ENCODE measurements at places on chromosomes 1 and 21. TPM values are rescaled to one million over a fixed set of nuclear protein-coding genes. Genes with fewer than 3 reads are reported as not detected.

Gene CFAP107
- total RNA-seq = not detected

GRCh38 chr1:214566158-214567104 is 15.0 kb upstream of the PTPN14 start:
- no peaks in the 10 kb centered on the region for H3K36me3 ChIP-seq
- H3K27ac ChIP-seq = no peak overlapping the region
- no peaks in the 10 kb centered on the region for H3K4me1 ChIP-seq
- H3K27me3 ChIP-seq = no peaks in the 10 kb centered on the region
- DNase-seq = no peak

DNA sequence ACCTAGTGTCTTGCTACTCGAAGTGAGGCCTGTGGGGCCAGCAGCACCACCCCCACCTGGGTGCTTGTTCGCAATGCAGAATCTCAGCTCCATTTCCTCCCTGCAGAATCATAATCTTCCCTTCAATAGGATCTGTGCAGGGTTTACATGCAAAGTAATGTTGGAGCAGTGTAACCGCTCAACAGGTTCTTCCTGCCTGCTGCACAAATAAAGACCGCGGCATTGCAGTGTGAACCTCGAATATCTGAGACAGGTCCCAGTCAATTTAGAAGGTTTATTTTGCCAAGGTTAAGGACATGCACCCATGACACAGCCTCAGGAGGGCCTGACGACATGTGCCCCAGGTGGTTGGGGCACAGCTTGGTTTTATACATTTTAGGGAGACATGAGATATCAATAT is 119.2 kb downstream of the TLR5 start:
- peak overlapping the region; percentile 47 for H3K4me3 ChIP-seq
- peaks cover 35% of the 10 kb centered on the region for H3K36me3 ChIP-seq
- DNase-seq = no peak
- H3K4me1 ChIP-seq = peaks cover 14% of the 10 kb centered on the region

GRCh38 chr1:115829023-115829674 is 11.8 kb downstream of the NHLH2 start:
- H3K27ac ChIP-seq = no peak overlapping the region
- H3K4me3 ChIP-seq = peak overlapping the region; percentile 35

Gene HCN3
- total RNA-seq = 6.4 TPM

Gene CFHR5
- total RNA-seq = not detected

DNA sequence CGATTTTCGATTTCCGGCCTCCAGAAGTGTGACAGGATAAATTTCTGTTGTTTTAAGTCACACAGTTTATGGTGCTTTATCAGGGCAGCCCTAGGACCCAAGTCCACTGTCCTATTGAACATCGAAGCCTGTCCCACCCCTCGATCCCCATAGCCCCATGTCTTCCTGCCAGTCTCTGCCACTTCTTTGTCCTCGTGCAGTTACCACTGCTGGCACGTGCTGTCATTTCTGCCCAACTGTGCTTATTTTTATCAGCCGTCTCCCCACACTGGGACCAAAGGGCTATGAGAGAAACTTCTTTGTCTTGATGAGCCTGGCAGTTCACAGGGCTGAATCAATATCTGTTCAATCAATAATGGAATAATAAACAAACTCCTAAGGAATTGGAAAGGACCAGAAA is 146.7 kb downstream of the PSMG1 start:
- H3K36me3 ChIP-seq = no peaks in the 10 kb centered on the region
- no peaks in the 10 kb centered on the region for H3K4me1 ChIP-seq
- H3K4me3 ChIP-seq = no peak overlapping the region
- no peaks in the 10 kb centered on the region for H3K27me3 ChIP-seq

DNA sequence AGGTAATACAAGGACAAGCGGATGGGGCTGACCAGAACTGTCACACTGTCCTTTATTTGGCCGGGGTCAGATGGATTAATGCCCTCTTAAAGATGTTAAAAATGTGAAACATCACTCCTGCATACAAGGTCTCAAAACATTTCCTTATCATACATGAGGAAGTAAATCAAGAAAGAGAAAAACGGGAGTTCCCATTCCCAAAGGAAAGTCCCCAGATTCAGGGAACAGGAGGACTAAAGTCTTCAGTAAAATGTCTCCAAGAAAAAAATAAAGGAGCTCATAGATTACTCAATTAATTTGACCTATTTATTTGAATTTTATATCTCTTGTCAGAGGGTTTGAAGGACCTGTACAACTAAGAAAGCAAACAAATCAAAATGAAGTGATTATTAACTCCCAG is 13.4 kb upstream of the HSD11B1 start:
- no peaks in the 10 kb centered on the region for H3K27me3 ChIP-seq
- no peaks in the 10 kb centered on the region for H3K36me3 ChIP-seq
- H3K27ac ChIP-seq = no peak overlapping the region
- no peak overlapping the region for H3K4me3 ChIP-seq
- no peaks in the 10 kb centered on the region for H3K4me1 ChIP-seq

GRCh38 chr1:103960710-103961109 is 211.0 kb downstream of the AMY1C start:
- no peak overlapping the region for H3K4me3 ChIP-seq
- H3K36me3 ChIP-seq = no peaks in the 10 kb centered on the region
- no peaks in the 10 kb centered on the region for H3K27me3 ChIP-seq
- no peak for DNase-seq

GRCh38 chr21:28770867-28771661 is 221.6 kb downstream of the LTN1 start:
- H3K27me3 ChIP-seq = no peaks in the 10 kb centered on the region
- H3K27ac ChIP-seq = no peak overlapping the region
- no peak overlapping the region for H3K4me3 ChIP-seq
- DNase-seq = no peak

GRCh38 chr1:120133228-120133927 is 42.9 kb downstream of the SEC22B start:
- H3K27me3 ChIP-seq = peaks cover 7% of the 10 kb centered on the region
- H3K36me3 ChIP-seq = no peaks in the 10 kb centered on the region
- no peak for DNase-seq

- H3K27me3 ChIP-seq = no peaks in the 10 kb centered on the region
- 0 out of 2 replicates have a peak, but pooled peaks cover 3% of the 10 kb centered on the region for H3K4me1 ChIP-seq
- no peak overlapping the region for H3K4me3 ChIP-seq
- H3K36me3 ChIP-seq = no peaks in the 10 kb centered on the region
- no peak overlapping the region for H3K27ac ChIP-seq
Observed at GRCh38 chr1:55588309-55588708, 373.1 kb upstream of the USP24 start.

Gene CLCA2
- total RNA-seq = not detected

- DNase-seq = no peak
- no peaks in the 10 kb centered on the region for H3K27me3 ChIP-seq
- H3K4me3 ChIP-seq = no peak overlapping the region
- no peaks in the 10 kb centered on the region for H3K4me1 ChIP-seq
- no peaks in the 10 kb centered on the region for H3K36me3 ChIP-seq
Observed at GRCh38 chr1:178706432-178706831, 18.6 kb upstream of the RALGPS2 start.

Gene SHISAL2A
- total RNA-seq = 0.74 TPM

DNA sequence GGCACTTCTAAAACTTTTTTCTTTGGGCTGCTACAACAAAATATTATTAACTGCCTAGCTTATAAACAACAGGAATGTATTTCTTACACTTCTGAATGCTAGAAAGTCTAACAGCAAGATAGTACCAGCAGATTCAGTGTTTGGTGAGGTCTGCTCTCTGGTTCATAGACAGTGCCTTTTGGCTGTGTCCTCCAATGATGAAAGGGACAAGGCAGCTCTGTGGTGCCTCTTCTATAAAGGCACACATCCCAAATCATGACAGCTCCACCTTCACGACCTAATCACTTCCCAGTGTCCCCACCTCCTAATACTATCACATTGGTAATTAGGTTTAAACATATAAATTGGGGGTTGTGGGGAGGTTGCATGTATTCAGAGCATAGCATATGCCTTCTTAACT is 9.5 kb downstream of the CFH start:
- DNase-seq = no peak
- no peaks in the 10 kb centered on the region for H3K27me3 ChIP-seq
- H3K27ac ChIP-seq = no peak overlapping the region
- H3K4me3 ChIP-seq = no peak overlapping the region
- no peaks in the 10 kb centered on the region for H3K4me1 ChIP-seq
- no peaks in the 10 kb centered on the region for H3K36me3 ChIP-seq

DNA sequence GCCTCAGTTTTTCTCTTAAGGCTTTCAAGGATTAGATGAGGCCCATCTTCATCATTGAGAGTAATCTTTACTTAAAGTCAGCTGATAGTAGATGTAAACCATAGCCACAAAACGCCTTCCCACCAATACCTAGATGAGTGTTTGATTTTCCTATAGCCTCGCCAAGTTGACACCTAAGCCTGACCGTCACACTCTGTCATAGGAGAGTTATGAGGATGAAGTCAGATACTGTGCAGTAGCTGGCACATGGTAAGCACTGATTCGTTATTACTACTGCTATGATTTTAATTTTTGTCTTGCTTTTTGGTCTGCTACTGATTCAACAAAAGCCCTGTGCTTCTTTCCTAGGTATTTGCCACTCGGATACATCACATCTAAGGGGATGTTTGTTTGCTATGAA is 395.5 kb downstream of the RPS6KC1 start:
- DNase-seq = no peak
- no peak overlapping the region for H3K27ac ChIP-seq

- no peaks in the 10 kb centered on the region for H3K27me3 ChIP-seq
- no peak for DNase-seq
- H3K27ac ChIP-seq = no peak overlapping the region
- no peaks in the 10 kb centered on the region for H3K4me1 ChIP-seq
Observed at GRCh38 chr1:58047265-58047858, 499.2 kb downstream of the OMA1 start.

GRCh38 chr21:14403681-14404318 is 20.9 kb upstream of the HSPA13 start:
- H3K36me3 ChIP-seq = no peaks in the 10 kb centered on the region
- no peak overlapping the region for H3K4me3 ChIP-seq
- no peaks in the 10 kb centered on the region for H3K27me3 ChIP-seq
- H3K4me1 ChIP-seq = no peaks in the 10 kb centered on the region
- DNase-seq = no peak

Gene KCND3
- 0.61 TPM for total RNA-seq

DNA sequence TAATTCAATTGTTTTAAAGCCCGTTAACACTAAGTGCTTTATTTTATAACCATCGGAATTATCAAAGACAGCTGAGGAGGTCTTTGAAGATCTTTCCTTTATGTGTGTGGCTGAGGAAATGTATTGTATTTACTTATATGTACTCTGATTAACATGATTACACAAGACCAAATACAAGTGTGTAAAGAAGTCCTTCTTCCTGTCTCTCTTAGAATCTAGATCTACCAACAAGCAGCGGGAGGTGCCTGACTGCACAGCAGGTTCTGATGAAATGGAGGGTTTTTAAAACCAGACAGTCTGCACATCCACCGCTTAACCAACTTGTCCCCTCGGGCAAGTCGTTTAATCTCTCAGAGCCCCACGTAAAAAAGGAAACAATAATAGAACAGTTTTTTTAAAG is 240.5 kb upstream of the MAP1LC3C start:
- H3K4me3 ChIP-seq = no peak overlapping the region
- no peak for DNase-seq
- H3K27me3 ChIP-seq = no peaks in the 10 kb centered on the region
- H3K4me1 ChIP-seq = no peaks in the 10 kb centered on the region

GRCh38 chr1:234972411-234973191 is 156.0 kb downstream of the TOMM20 start:
- DNase-seq = no peak
- H3K27ac ChIP-seq = no peak overlapping the region
- no peak overlapping the region for H3K4me3 ChIP-seq
- H3K4me1 ChIP-seq = peaks cover 8% of the 10 kb centered on the region

- no peak overlapping the region for H3K27ac ChIP-seq
- H3K4me1 ChIP-seq = 0 out of 2 replicates have a peak, but pooled peaks cover 3% of the 10 kb centered on the region
- no peak for DNase-seq
- H3K27me3 ChIP-seq = no peaks in the 10 kb centered on the region
Observed at GRCh38 chr1:7680955-7681268, 90.2 kb upstream of the VAMP3 start.

Gene OPTC
- total RNA-seq = 0.78 TPM

Gene KRTAP19-1
- total RNA-seq = not detected

DNA sequence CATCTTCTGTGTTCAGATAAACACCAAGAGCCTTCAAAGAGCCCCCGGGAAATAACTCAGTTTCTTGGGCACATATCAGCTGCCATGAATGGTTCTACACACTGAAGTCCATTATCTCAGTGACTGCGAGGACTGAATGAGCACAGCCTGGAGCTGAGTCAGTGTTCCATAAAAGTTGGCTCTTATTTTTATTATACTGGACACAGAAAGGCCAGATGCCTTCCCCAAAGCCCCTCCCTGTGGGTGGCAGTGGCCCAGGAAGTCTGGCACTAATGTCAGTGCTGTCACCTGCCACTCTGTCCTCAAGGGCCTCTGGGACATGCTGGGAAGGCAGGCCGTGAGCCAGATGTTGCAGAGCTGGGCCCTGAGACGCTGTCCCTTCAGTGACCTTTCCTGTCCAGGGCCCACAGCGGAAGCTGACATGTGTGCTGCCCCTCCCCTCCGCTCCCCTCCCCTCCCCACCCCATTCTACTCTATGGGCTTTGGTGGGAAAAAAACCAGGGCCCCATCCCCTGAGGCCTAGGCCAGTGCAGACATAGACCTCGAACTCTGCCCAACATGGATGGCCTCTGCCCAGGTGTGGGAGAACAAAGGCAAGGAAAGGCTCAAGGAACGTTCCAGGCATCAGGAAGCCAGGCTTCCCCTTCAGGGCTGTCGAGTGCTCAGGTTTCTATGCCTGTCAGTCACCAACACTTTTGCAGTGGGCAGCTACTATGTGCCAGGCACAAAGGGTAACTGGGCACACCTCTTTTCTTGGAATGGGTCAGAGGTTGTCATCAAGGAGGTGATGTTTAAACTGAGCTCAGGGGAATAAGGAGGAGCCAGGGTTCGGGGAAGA is 22.4 kb upstream of the NPPB start:
- no peak for DNase-seq
- H3K27ac ChIP-seq = no peak overlapping the region
- peaks cover 7% of the 10 kb centered on the region for H3K4me1 ChIP-seq
- H3K27me3 ChIP-seq = no peaks in the 10 kb centered on the region

Gene OR2T35
- not detected for total RNA-seq

GRCh38 chr1:248751142-248751541 is 4.4 kb downstream of the LYPD8 start:
- no peak overlapping the region for H3K27ac ChIP-seq
- no peaks in the 10 kb centered on the region for H3K36me3 ChIP-seq
- no peak for DNase-seq
- no peaks in the 10 kb centered on the region for H3K4me1 ChIP-seq

Gene CATSPERE
- 0.45 TPM for total RNA-seq

Gene CD1D
- 0.92 TPM for total RNA-seq

DNA sequence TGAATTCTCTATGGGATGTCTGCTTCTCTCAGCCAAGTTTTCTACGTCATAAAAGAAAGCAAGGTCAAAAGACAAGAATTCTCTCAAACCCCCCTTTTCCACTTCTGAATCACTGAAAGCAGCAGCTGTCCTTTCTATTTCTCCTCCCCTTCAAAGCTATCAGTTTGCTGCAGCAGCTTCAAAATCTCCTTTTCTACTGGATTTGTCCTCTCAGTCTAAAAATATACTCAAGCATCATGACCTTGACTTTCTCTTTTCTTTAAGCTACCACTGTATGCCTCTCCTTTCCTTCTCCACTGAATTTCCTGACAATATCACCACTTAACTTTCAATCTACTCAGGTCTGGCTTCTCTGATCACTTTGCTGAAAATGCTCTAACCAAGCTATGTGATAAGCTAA is 1.9 kb downstream of the WDR64 start:
- H3K36me3 ChIP-seq = no peaks in the 10 kb centered on the region
- no peaks in the 10 kb centered on the region for H3K27me3 ChIP-seq
- H3K4me3 ChIP-seq = no peak overlapping the region
- DNase-seq = no peak

GRCh38 chr1:119874186-119874585 is 22.1 kb downstream of the ADAM30 start:
- H3K27ac ChIP-seq = no peak overlapping the region
- no peak overlapping the region for H3K4me3 ChIP-seq
- H3K27me3 ChIP-seq = no peaks in the 10 kb centered on the region
- no peak for DNase-seq

Measured in H1 (cell line).